NCI-H1930 (cell line): ENCODE measurements at places on chromosomes 12 and 14.

- DNase-seq: no peak
These were observed 19.8 kb downstream of the OSBPL8 start for GRCh38 chr12:76539727-76540126.

- no peak for DNase-seq
These were observed 49.2 kb downstream of the METTL25 start for GRCh38 chr12:82407481-82407880.

DNA sequence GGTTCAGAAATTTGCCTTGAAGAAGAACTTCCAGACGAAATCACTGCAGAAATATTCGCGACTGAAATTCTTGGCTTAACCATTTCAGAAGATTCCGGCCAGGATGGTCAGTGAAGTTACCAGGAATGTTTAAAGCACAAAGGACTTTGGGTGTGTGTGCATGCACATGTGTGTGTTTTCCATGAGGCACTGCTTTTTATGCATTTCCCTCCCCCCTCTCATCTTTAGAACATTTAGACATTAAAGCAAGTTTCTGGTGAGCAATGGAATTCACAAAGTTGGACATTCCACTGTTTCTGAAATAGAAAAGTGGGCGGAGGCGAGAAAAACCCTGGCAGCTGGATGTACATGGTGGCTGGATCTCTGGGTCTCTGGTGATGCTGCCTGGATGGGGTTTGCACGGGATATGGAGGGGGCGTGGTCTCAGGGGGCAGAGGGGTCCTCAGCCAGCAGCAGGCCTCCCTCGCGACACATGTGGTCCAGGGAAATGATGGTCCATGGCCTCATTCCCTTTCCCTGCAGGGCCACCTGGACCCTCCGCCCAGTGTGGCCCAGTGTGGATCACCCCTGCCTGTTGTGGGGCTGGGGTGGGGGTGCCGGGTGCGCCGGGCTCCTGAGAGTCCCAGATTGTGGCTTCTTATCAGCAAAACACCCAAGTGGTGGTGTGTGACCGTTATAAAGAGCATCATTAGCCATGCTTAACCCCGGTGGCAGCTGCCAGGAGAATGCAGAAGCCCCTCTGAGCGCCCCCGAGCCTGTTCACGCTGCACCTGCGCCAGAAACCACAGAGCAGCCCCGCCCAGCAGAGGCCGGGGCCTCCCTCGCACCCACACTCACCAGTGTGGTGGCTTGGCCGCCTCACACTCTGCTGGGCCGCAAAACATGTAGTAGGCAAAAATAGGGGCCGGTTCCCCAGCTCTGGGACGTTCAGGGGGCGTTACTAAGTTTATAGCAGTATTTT, 17.8 kb upstream of the BCL7A start:
- no peak for DNase-seq

DNA sequence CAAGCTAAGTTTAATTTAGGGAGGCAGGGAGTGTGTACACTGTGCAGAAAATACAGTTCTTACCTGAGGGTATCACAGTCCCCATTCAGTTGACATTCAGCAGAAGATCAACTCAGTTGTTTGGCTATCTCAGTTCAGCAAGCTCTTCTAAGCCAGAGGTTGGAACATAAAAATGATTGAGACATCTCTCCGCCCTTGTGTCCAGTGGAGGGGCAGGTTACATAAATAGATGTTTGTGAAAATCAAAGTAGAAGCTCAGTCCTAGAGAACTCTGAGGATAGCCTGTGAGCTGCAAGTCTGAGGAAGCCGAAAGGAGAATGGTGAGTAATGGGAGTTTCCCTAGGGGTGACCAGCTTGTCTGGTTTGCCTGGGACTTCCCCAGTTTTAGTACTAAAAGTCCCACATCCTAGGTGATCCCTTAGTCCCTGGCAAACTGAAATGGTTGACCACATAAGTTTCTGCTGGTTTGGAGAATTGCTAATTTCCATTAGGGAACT, 251.4 kb upstream of the ATP2B1 start:
- DNase-seq: no peak

DNA sequence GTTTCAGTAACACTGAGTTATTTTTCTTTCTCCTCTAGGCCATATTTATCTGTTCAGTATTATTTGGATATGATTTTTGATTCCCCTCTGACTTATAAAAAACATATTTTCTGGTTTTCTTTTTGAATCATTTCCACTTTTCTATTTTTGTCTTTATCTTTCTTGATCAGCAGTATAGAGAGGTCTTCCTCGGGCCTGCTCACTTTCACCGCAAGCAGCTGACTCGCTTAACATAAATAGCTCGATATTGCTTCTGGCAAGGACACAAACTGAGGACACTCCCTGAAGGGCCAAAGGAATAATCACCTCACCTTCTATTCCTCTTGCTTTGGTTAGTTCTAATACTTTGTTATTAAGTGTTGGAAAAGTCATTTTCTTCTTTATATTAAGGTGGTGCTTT, 25.8 kb upstream of the TRHDE start:
- no peak for DNase-seq

DNA sequence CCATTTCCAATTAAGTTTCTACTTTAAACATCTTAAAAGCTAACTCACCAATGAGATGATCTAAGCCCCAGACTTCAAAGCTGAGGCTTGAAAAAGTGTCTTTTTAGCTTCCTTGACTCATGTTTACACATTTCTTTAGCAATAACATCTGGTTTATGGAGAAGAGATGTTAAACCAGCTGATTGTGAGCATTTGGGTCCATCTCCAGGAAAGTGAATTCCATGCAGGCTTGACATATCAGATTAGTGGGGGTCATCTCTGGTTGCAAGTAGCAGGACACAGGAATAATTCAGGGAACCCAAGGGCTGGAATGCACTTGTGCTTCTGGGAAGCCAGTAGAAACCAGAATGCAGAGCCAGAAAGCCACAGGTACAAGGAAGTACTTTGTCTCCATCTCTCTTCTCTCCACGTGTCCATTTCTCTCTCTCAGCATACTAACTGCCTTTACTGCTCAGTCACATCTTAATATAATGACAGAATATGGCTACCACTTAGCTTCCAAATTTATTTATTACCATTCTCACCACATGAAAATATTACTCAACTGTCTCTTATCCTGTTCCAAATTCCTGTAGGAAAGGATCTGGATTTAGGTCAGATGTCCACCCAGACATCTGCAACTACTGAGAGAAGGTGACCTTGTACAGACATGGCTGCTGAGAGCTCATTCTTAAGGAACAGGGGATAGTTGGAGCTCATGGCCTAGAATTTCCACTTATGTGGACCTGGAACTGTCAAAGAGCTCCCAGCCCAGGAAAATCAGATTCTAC, 104.4 kb downstream of the SCN8A start:
- DNase-seq: no peak

DNA sequence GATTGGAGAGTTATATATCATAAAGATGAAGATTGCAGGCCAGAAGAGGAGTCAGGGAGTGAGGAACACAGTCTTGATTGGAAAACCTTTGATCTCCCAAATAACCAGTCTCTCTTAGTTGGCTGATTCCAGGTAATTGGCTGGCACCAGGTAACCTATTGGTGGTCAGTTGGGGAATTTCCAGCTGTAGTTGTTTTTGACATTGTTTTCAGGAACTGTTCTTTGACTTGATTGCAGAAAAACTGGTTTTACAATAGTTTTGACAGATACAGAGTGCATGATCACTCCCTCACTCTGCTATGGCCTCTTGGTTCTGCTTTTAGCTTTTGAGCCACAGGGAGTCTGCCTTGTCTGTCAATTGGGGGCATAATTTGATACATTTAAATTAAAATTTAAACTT, 71.6 kb downstream of the ZNF641 start:
- no peak for DNase-seq

DNA sequence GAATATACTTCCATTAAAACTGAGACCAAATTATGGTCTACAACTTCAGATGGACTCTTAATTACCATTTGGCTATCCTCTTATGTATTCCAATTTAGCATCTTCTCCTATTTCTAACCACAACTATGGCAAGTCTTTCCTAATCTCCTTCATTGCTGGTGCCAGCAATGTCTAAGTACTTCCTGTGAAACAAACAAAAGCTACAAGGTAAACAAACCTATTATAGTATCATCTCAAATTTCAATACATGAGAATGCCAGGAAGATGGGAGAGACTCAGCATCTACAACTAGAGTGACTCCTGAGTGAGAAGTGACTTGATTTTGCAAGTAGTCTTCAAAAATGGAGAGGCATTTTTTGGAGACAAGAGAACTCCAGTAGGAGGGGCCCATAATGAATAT, 202.9 kb upstream of the ATXN7L3B start:
- DNase-seq: no peak

GRCh38 chr12:92055877-92056276, 89.8 kb downstream of the BTG1 start:
- no peak for DNase-seq
